ENCODE measurements at places on chromosomes 12 and 14.
A peak's percentile ranks its signal among the peaks of the same experiment; 100 is the strongest.

GRCh38 chr14:71141701-71142374, 234.6 kb downstream of the PCNX1 start:
- no peak for DNase-seq

- DNase-seq, result no peak
Measured at GRCh38 chr12:109879351-109880042, 844 bp downstream of the GLTP start.

DNA sequence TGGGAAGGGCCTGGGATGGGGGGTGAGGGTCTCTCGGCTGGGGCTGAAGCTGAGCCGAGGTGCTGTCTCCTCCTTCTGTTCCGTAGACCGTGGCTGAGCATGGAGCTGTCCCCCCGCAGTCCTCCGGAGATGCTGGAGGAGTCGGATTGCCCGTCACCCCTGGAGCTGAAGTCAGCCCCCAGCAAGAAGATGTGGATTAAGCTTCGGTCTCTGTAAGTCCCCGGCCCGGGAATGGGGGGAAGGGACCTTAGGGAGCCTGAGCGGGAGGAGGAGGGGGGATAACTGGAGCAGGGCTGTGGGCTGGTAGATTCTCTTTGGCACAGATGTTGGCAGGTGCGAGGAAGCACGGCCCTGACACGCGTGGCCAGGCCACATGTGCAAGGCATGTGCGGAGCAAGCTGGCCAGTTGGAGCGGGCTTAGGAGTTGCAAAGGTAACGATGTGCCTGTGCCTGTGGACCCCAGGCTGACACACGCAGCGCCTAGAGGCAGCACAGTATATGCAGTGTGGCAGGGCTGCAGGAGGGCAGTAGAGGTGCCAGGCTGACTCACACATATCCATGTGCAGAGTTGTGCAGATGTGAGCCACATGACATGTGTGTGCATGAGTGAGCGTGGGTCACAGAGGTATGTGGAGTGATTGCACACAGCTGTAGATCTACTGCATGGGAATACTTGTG, 512 bp downstream of the PDE1B start:
- peak; percentile 8 for DNase-seq

GRCh38 chr12:75658901-75659823, 147.8 kb upstream of the KRR1 start:
- DNase-seq, result peak; percentile 84

- DNase-seq, result no peak
Measured at GRCh38 chr14:50620341-50620740, 47.8 kb downstream of the SAV1 start.

DNA sequence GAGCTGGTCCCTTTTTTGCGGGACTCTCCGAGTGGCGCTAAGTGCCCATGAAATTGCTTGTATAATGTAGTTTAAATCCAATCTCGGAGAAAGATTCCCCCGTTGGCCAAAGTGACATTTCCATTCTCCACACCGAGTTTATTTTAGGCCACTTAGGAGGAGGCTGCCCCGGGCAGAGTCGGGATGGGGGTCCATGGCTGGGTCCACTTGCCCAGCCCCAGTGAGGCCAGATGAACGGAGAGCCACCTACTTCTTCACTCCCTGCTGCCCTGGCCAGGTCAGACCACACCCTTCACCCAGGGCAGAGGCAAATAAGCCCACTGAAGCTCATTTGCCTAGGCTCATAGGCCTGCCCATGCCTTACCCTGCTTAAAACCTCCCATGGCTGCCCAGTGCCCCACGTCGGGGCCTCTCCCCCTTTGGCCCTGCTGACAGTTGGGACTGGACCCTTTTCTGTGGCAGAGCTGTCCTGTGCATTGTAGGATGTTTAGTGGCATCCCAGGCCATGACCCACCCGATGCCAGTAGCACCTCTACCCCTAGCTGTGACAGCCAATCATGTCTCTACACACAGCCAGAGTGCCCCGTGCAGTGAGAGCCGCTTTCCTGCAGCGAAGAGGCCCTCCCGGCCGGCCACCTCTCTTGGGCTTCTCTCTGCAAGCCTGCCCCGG, 51.3 kb downstream of the FAM222A start:
- DNase-seq, result no peak

DNA sequence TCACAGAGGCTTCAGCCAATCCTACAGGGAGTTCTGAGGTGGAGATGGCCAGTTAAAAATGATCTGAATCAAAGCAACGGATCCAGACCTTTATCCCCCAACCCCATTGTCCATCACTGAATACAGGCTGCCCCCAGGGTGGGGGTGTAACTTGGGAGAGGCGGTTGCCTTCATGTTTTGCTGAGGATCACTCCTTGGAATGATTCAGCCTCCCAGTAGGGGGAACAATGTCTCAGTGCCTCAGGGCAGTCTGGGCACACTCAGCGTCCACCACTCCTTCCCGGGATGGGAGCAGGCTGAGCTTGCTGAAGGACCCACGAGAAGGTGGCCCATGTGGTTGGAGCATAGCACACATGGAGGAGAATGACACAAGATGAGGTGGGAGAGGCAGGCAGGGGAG, 60.2 kb downstream of the RFX4 start:
- no peak for DNase-seq
